NCI-H510A (cell line): ENCODE measurements at places on chromosomes 16 and 17.

DNA sequence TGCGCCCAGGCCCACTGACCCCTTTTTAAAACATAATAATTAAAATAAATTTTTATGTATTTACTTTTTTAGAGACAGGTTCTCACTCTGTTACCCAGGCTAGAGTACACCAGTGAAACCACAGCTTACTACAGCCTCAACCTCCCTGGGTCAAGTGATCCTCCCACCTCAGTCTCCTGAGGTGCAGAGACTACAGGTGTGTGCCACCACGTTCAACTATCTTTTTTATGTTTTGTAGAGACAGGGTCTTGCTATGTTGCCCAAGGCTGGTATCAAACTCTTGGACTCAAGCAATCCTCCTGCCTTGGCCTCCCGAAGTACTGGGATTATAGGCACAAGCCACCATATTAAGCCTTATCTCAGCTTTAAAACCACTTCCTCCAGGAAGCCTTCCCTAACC is 56.1 kb upstream of the BCAR1 start:
- DNase-seq = no peak

GRCh38 chr16:78749745-78750268 is 650.4 kb downstream of the WWOX start:
- no peak for DNase-seq

DNA sequence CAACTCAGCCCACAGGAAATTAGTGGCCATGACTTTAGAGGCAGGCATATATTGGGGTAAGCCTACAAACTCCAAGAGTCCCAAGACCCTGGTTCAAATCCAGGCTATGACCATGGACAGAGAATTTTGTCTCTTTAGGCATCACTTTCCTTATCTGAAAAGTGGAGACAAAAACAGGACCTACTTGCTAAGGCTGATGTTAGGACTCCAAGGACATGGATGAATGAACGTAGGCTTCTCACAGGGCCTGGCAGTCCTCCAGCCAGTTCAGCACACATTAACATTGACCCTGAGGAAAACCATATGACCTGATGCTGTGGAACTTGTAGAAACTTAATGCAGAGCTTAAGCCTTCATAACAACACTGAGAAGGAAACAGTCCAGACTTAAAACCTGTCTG is 1.4 kb downstream of the FKBP10 start:
- DNase-seq = no peak

DNA sequence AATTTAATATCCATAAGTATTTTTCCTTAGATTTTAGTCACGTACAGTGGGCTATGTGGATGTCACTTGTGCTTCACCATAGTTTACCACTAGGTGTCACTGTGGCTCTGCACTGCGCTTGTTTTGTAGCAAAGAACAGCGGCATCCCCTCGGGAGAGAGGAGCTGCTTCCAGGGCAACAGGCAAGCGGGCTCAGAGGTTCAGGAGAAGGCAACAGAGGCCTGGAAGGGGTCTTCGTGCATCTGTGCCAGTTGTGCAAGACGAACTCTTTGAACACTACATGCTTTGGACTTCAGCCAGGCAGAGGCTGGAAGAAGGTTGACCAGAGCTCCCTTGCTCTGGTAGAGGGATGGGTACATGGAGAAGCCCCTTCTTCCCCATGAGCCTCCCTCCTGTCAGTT is 20.6 kb downstream of the CYB561 start:
- DNase-seq = peak; percentile 63

- no peak for DNase-seq
Measured at GRCh38 chr17:38583176-38583575, 22.6 kb downstream of the SRCIN1 start.

- no peak for DNase-seq
Measured at GRCh38 chr16:69495821-69496220, 69.9 kb upstream of the NFAT5 start.

DNA sequence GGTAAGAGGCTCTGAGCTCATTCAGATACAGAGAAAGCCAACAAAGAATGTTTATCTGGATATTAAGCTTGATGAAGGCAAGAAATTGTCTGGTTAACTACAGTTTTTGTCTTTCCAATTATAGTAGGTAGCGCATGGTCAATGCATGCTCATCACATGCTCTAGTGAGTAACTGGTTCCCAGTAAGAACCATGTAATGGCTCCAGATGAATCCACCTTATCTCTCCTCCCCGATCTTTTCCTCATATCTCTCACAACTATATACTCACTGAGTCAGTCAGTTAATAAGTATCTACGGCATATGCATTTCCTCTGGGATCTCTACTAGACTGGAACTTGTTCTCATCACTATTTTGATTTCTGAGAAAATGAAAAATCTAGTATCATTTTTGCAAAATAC is 340.7 kb upstream of the DYNLRB2 start:
- DNase-seq = no peak

GRCh38 chr16:85749771-85750145 is 1.1 kb downstream of the C16orf74 start:
- no peak for DNase-seq

GRCh38 chr17:55072898-55073297 is 104.3 kb downstream of the STXBP4 start:
- no peak for DNase-seq

DNA sequence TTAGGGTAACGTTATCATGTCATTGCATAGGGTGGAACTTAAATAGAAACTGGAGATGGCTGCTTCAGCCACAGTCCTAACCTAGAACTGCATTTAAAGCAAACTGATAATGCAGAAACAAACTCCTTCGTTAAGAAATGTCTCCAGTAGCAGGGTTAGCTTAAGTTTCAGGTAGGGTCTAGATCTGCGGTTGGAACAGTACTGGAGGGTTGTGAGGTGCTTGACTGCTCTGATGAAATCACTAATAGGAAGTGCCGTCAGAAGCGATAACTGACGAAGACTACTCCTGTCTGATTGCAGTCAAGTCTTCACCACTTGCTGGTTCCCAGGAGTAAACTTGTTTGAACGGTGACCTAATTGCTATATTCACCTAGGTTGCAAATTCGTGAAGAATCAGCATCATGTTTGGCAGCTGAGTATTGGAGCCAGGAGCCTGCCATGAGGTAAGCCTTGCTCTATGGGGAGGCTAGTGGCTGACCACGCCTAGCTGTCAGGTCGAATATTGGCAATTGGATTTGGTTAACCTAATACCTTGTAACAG is 24.5 kb downstream of the TRPV2 start:
- no peak for DNase-seq

- no peak for DNase-seq
Measured at GRCh38 chr16:13193721-13194120, 292.3 kb downstream of the SHISA9 start.

- peak; percentile 99 for DNase-seq
Measured at GRCh38 chr16:19463468-19464315, 46.0 kb downstream of the TMC5 start.

GRCh38 chr16:6947291-6947690 is 385.4 kb upstream of the RBFOX1 start:
- DNase-seq = no peak

DNA sequence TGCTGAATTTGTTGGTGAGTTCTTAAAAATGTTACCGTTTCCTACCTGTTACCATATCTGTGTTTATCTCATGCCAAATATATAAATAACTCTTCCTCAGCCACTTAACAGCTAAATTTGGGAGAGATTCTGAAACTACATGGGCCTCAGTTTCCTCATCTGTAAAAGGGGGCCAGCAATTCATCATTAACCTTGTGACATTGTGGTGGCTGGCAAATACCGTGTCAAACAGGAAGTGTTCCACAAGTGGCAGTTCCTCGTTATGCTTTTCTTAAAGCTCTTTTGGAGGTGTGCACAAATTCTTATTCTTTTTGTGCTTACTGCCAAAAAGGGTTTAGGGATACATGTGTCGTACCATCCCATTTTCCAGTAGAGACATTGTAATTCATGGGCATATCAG is 220.4 kb upstream of the CACNG5 start:
- no peak for DNase-seq

DNA sequence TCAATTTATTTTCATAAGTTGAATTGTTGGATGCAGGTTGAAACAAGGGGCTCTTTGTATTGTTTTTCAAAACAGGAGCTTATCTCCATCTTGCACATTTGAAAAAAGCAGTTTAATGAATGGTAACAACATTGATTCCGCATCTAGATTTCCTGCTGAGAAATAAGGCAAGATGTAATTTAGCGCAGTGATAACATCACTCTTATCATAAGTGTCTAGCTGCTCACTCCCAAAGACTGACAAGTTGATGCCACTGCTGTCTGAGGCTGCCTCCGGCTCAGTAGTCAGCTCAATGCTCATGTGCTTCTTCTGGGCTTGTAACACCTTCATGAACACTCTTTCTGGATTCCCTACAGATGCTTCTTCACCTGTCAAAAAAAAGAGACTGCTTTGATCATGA is 92.4 kb downstream of the KPNA2 start:
- no peak for DNase-seq

GRCh38 chr17:79645777-79646088 is 34.9 kb upstream of the RBFOX3 start:
- DNase-seq = no peak

DNA sequence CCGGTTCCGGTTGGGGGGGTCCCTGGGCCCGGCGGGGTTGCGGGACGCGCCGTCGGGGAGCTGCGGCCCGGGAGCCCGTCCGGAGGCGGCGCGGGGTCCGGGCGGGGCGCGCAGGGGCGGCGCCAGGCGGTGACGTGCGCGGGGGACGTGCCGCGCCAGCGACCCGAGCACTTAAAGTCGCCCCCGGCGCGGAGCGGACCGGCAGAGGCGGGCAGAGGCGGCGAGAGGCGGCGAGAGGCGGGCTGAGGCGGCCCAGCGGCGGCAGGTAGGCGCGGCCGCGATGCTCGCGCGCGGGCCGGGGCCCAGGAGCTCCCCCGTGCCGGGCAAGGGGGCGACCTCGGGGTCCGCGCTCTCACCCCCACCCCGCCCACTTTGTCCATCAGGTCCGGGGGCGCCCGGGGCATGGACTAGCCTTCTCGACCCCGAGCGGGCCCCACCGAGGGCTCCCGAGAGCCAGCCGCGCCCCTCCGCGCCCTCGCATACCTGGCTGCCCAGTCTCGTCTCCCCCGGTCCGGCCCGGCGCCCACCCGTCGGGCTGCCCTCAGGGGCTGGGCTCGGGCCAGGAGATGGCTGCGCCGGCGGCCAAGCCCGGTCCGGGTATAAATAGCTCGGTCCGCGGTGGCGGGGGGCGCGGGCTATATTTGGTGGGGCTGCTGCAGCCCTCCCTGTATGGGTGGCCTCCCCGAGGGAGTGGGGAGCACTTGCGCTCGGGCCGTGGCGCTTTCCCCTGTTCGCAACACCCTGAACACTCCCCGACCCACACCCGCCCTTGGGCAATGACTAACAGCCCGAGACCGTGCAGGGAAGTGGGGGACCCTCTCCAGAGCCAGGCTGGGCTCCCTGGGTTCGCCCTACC is at the start of gene SLC16A3:
Gene SLC16A3 (plus strand): TSS at position 201 of the 856 bp plus-strand sequence. CDS start 6,967 bp downstream, outside the sequence.
- DNase-seq = no peak

DNA sequence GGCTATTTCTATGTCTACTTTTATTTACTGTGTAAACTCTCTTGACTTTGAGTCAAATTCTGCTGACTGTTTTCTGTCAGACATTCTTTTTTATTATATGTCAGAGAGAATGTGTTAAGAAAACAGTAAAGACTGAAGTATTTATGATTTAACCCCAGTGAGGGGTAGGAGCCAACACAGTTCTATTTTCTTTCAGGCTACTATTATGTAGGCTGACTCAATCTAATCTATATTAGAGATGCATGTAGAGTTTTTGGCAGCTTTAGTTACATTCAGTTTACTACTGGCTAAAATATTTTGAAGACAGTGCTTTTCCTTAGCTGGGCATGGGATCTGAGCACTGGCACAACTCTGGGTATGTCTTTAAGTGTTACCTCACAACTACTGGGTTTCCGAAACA is 1108.0 kb downstream of the CDH11 start:
- DNase-seq = no peak

GRCh38 chr16:56382901-56383355 is 42.4 kb downstream of the AMFR start:
- no peak for DNase-seq

GRCh38 chr17:36749493-36749892 is 148.1 kb downstream of the MRM1 start:
- DNase-seq = no peak

GRCh38 chr17:59496178-59496577 is 69.2 kb upstream of the DHX40 start:
- DNase-seq = no peak

DNA sequence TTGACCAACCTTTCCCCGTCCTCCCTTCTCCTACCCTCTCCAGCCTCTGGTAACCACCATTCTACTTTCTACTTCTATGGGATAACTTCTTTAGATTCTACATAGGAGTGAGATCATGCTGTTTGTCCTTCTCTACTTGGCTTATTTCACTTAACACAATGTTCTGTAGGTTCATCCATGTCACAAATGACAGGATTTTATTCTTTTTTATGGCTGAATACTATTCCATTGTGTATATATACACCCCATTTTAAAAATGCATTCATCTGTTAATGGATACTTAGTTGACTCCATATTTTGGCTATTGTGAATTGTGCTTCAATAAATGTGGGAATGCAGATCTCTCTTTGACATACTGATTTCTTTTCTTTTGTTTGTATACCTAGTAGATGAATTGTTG is 115.0 kb downstream of the RAB11FIP4 start:
- no peak for DNase-seq

- DNase-seq = no peak
Measured at GRCh38 chr17:55454906-55455474, 33.4 kb upstream of the MMD start.

DNA sequence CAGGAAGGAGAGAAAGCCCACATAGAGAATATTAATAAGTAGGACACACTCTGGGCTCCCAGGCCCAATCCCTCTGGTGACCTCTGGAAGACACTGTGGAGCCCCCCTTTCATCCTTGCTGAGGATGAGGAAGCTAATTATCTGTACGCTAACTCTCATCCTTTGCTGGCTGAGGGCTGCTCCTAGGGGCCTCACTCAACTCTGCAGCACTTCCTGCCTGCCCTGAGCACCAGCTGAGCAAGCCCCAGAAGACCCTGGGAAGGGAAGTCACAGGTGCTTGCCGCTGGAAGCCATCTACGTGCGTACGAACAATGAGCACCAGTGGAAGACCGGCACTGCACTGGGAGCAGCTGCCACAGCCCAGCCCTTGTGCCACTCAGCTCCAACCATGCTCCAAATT is 145.8 kb upstream of the CDH5 start:
- no peak for DNase-seq

DNA sequence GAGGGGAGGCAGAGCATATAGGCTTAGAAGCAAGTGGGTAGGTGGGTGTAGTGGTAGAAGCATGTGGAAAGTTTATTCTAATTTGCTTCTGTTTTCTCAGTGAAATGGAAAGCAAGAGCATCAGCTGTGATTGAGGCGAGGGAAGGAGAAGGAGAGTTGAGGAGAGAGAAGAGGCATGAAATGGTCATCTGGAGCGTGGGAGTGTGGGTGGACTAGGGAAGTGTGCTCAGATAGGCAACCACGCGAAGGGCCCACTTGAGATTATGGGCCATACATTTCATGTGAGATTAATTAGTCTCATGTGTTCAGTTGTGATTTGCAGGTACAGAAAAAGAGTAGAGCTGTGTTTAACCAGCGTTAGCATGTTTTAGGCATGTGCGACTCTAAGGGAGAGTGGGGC is 20.8 kb upstream of the CDC6 start:
- DNase-seq = no peak

DNA sequence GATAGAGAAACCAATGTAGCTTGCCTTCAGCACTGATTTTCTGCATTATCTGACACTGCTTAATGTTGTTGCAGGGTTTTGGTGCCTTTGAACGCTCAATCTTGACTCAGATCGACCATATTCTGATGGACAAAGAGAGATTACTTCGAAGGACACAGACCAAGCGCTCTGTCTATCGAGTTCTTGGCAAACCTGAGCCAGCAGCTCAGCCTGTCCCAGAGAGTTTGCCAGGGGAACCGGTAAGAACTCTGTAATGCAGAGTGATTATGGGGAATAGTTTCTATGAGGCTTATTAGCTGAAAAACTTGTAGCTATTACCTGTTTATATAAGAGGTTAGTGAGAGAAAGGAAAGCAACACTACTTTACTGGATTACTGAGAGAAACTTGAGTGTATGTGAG is 40.4 kb downstream of the AATF start:
- DNase-seq = no peak
